ENCODE measurements at places on chromosomes 1 and 21. TPM values are rescaled to one million over a fixed set of nuclear protein-coding genes. Genes with fewer than 3 reads are reported as not detected.
A peak's percentile ranks its signal among the peaks of the same experiment; 100 is the strongest.

GRCh38 chr1:18422076-18422777 lies 58.5 kb upstream of the KLHDC7A start:
- no peak for DNase-seq
- no peak overlapping the region for H3K27ac ChIP-seq
- H3K36me3 ChIP-seq: no peaks in the 10 kb centered on the region
- H3K4me3 ChIP-seq: no peak overlapping the region
- no peaks in the 10 kb centered on the region for H3K4me1 ChIP-seq
- H3K27me3 ChIP-seq: no peaks in the 10 kb centered on the region

Gene SPATC1L
- total RNA-seq: 15.8 TPM

DNA sequence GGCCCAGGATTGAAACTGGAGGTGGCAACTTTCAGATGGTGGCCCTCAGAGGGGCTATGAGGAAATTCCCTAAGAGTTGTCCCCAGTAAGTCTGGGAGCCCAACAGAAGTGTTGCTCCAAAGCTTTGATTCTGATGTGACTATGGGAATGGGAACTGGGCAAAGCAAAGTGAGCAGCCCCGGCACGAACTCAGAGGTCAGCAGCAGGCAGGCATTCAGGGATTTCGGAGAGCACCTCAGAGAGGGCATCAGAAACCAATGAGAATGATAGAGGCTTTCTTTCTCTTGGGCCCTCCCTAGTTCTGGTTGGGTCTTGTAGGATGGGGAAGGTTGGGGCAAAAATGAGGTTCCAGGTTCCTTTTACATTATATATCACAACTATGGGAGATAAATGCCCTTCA lies 121.2 kb upstream of the HMGB4 start:
- peaks cover 7% of the 10 kb centered on the region for H3K36me3 ChIP-seq
- H3K4me1 ChIP-seq: no peaks in the 10 kb centered on the region
- no peaks in the 10 kb centered on the region for H3K27me3 ChIP-seq
- H3K27ac ChIP-seq: no peak overlapping the region
- DNase-seq: no peak

DNA sequence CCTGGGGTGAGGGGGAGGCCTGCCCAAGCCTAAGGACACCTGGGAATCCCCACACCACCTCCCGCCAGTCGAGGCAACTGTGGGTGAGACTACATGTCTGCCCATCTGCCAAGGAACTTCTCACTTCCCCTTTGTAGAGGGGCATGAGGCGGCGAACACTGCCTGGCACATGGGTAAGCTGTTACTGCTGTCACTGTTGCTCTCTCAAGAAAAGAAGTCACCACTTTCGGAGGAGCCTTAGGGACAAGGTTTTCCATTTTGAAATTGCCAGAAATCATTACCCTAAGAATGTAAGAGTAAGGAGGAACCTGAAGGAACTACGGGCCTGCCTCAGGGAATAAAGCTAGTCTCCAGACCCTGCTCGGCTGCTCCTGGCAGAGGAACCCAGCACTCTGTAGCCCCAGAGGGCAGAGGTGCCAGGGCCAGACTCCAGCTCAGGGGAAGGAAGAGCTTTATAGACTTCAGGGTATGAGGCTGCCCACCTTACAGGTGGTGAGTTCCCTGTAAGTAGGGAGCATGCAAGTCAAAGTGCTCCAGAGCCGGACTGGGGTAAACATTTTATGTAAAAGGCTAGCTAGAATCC lies 23.3 kb downstream of the SLC2A1 start:
- H3K4me3 ChIP-seq: no peak overlapping the region
- no peaks in the 10 kb centered on the region for H3K27me3 ChIP-seq
- DNase-seq: no peak
- H3K27ac ChIP-seq: no peak overlapping the region
- peaks cover 32% of the 10 kb centered on the region for H3K4me1 ChIP-seq

DNA sequence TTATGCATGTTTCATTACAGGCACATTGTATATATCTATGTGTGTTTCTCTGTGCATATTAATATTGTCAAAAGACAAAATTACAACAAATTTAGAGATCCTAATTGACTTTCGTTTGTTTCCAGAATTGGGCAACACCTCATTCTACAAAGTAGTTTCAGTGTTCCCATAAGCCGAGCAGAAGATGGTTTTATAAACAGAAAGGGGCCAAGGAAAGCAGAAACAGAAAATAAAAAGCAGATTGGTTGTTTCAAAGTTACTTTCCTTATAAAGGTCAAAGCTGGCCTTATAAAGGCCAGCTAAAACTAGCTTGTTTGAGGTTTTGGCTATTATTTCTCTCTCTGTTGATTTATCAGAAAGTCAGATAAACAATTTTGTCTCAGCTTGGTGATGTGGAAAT lies 116.2 kb upstream of the FGGY start:
- H3K27me3 ChIP-seq: no peaks in the 10 kb centered on the region
- H3K27ac ChIP-seq: no peak overlapping the region
- no peak for DNase-seq
- no peaks in the 10 kb centered on the region for H3K36me3 ChIP-seq
- H3K4me1 ChIP-seq: no peaks in the 10 kb centered on the region

GRCh38 chr1:58839846-58840835 lies 56.3 kb upstream of the JUN start:
- DNase-seq: no peak
- H3K4me1 ChIP-seq: peaks cover 4% of the 10 kb centered on the region
- no peak overlapping the region for H3K4me3 ChIP-seq

GRCh38 chr21:26116456-26117011 lies 54.0 kb downstream of the APP start:
- H3K27ac ChIP-seq: peak overlapping the region; percentile 56
- no peaks in the 10 kb centered on the region for H3K27me3 ChIP-seq
- H3K4me3 ChIP-seq: no peak overlapping the region
- H3K4me1 ChIP-seq: peaks cover 9% of the 10 kb centered on the region

DNA sequence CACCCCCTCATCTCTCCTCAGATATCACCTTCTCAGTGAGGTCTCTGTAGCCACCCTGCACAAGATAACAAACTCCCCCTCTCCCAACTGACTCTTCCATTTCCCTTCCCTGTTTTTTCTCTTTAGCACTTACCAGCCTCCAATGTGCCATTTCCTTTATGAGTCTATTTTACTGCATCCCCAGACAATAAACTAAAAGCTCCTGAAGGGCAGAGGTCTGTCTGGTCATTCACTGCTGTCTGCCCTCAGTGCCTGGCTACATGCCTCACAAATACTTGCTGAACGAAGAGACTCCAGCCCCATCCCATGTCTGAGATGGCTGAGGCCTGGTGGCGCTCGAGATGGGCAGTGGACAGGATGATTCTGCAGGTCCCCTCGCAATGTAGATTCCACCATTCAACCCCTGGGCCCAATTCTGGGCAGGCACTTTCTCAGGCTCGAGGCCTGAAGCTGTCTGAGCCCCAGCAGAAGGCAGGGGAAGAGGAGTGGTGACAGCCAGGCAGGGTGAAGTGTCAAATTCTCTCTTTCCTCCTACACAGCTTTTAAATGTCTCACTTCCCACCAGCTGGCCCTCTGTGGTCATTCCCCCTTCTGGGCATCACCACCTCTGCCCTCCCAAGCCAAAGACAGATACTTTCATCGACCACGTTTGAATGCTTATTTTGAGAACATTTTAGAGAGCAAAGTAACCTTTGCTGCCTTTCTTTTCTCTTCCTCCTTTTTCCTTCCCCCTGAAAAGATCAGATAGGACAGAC lies 6.6 kb downstream of the LRRN2 start:
- H3K36me3 ChIP-seq: no peaks in the 10 kb centered on the region
- no peaks in the 10 kb centered on the region for H3K4me1 ChIP-seq
- H3K4me3 ChIP-seq: no peak overlapping the region
- H3K27me3 ChIP-seq: peaks cover 29% of the 10 kb centered on the region
- no peak for DNase-seq

Gene C1orf105
- not detected for total RNA-seq

- H3K4me1 ChIP-seq: peaks cover 9% of the 10 kb centered on the region
- no peak for DNase-seq
- H3K27me3 ChIP-seq: no peaks in the 10 kb centered on the region
- H3K4me3 ChIP-seq: no peak overlapping the region
These were observed 35.3 kb downstream of the ELF3 start for GRCh38 chr1:202045705-202046104.

DNA sequence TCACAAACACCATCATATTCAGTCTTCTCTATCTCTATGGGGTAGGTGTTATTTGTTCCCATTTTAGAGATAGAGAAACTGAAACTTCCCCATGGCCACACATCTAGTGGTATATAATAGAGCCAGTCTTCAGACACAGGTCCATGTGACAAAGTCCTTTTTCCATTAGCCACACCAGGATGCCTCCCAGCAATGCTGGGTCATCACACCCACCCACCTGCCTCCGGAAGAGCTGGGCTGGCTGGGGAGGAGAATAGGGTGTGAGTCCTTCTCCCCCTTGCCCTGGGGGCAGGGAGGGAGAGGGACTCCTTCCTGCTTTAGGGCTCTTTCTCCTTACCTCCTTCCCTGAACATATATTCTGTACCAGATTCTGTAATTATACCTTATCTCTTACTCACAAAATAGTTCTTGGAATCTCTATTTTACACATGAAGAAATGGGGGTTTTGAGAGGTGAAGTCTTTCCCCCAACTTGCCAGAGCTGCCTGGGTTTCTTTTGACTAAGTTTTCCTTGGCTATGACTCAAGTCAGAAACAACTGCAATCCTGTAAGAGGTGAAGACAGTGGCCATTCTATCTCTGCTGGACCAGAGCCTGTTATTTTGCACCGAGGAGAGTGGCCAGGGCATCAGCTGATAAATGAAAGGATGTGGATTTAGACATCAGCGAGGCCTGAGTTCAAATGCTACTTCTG lies 30.0 kb downstream of the SOX13 start:
- peaks cover 28% of the 10 kb centered on the region for H3K4me1 ChIP-seq
- H3K27me3 ChIP-seq: no peaks in the 10 kb centered on the region
- H3K4me3 ChIP-seq: no peak overlapping the region
- H3K27ac ChIP-seq: no peak overlapping the region
- H3K36me3 ChIP-seq: no peaks in the 10 kb centered on the region
- DNase-seq: peak; percentile 20

DNA sequence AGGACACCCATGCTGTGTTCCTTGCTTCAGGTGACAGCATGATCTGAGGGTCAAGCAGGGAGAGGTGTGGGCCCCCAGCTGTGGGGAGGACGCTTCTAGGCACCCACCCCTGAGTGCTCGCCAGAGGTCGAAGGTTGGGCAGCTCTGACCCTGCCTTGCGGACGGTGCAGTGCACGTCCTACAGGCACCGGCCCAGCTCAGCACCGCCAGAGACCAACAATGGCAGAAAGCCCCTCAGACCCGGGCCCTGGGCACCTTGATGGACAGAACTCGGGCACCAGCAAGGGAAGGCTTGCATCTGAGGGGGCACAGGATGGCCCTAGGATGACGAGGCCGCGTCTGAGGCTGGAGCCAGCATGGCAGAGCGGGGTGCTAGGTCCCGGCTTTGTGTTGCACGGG lies 24.7 kb downstream of the NADK start:
- DNase-seq: no peak
- H3K27ac ChIP-seq: no peak overlapping the region
- H3K36me3 ChIP-seq: peaks cover 4% of the 10 kb centered on the region

- H3K27ac ChIP-seq: no peak overlapping the region
- H3K4me3 ChIP-seq: peak overlapping the region; percentile 24
- peak; percentile 20 for DNase-seq
- H3K36me3 ChIP-seq: no peaks in the 10 kb centered on the region
- H3K27me3 ChIP-seq: peaks cover 30% of the 10 kb centered on the region
- peaks cover 7% of the 10 kb centered on the region for H3K4me1 ChIP-seq
These were observed 2.3 kb upstream of the BSND start for GRCh38 chr1:54996359-54996868.

DNA sequence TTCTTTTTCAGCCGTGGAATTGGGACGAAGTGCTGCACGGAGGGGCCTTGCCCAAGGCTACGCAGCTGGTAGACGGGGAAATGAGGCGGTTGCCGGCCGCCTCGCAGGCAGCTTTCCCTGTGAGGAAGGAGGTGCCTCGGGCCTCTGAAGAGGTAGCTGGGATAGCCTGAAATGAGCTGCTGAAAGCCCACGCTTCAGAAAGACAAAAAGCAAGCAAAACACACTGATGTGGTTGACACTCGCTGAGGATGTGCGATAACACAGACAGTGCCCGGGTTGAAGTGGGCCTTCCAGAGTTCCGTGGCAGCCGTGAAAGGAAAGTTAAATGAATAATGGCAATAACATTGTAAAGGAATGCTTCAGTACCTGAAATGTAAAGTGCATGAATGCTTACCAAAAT lies 47.2 kb downstream of the S1PR1 start:
- no peak overlapping the region for H3K4me3 ChIP-seq
- H3K27ac ChIP-seq: no peak overlapping the region
- no peaks in the 10 kb centered on the region for H3K36me3 ChIP-seq
- peaks cover 4% of the 10 kb centered on the region for H3K4me1 ChIP-seq
- peaks cover 3% of the 10 kb centered on the region for H3K27me3 ChIP-seq
- DNase-seq: no peak

Gene CEP104
- total RNA-seq: 43.6 TPM

DNA sequence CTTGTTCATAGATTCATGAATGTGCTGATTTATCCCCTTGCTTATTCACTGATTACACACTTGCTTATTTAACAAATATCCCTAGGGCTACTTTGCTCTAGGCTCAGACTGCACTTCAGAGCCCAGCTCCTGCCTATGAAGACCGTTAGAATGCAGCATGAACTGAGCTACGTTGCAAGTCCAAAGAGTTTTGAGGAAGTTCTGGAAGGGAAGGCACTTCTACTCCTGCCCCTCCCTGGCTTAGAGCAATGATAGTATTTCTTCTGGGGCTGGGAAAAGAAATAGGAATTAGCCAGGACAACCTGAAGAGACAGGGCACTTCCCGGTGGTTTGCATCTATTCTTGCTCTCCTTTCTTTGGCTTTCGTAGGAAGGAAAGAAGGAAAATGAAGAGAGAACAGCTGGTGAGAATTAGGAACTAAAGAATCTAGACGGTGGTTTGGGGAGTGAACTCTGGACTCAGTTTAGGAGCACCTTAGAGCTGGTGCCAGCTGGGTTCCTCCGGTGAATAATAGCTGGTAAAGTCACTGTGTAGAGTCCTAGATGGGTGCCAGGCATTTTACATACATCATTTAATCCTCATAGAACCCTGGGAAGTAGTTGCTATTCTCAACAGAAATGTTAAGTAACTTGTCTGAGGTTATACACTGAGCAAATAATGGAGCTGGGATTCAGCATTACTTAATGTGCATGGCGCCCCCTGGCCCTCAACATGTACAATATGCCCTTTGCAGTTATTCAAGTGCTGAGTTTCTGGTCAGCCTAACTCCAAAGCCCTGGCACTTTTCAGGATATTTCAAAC lies 65.9 kb downstream of the NDUFS5 start:
- H3K4me3 ChIP-seq: no peak overlapping the region
- DNase-seq: peak; percentile 67
- no peaks in the 10 kb centered on the region for H3K36me3 ChIP-seq
- H3K4me1 ChIP-seq: peaks cover 5% of the 10 kb centered on the region
- H3K27me3 ChIP-seq: no peaks in the 10 kb centered on the region
- H3K27ac ChIP-seq: no peak overlapping the region

DNA sequence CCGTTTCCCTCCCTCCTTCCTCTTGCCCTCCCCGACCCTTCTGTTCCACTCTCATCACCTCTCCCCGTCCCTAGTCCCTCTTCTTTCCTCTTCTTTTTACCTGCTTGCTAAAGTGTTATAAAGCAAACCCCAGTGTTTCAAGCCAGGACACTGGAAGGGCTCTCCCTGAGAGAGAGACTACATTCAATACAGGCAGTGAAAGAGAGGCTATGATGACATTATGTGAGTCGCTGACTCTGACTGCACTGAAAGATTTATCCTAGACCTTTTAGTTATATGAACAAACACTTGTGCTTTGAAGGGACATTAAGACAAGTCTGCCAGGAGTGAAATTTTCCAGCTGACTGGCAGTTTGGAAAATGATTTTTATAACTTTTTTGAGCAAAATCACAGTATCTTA lies 155.7 kb downstream of the S1PR1 start:
- no peak overlapping the region for H3K27ac ChIP-seq
- H3K27me3 ChIP-seq: no peaks in the 10 kb centered on the region
- H3K4me3 ChIP-seq: no peak overlapping the region
- no peaks in the 10 kb centered on the region for H3K36me3 ChIP-seq
- no peak for DNase-seq

GRCh38 chr21:26130249-26130881 lies 40.2 kb downstream of the APP start:
- H3K27me3 ChIP-seq: no peaks in the 10 kb centered on the region
- peaks cover 17% of the 10 kb centered on the region for H3K4me1 ChIP-seq
- peak; percentile 82 for DNase-seq
- H3K36me3 ChIP-seq: no peaks in the 10 kb centered on the region

Data from astrocyte (in vitro differentiated cells and primary cell).